ENCODE measurements at places on chromosomes 6 and 20.

DNA sequence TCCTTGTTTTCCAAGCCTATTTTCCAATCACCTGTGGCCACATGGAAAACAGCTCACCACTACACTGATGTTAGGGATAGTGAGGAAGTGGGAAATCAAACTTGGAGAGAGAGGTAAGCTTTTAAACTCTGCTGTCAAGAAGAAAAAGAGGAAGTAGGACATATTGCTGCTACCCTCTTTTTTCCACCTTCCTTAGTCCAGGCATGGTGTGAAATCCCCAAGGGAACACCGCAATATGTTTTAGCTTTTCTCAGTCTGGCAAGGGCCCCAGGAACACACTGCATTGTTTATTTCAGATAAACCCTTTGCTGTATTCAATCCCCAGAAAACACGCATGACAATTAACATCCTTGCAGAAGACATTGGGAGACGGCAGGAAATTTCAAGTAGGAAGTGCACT, 61.3 kb downstream of the HS3ST5 start:
- no peak for DNase-seq

DNA sequence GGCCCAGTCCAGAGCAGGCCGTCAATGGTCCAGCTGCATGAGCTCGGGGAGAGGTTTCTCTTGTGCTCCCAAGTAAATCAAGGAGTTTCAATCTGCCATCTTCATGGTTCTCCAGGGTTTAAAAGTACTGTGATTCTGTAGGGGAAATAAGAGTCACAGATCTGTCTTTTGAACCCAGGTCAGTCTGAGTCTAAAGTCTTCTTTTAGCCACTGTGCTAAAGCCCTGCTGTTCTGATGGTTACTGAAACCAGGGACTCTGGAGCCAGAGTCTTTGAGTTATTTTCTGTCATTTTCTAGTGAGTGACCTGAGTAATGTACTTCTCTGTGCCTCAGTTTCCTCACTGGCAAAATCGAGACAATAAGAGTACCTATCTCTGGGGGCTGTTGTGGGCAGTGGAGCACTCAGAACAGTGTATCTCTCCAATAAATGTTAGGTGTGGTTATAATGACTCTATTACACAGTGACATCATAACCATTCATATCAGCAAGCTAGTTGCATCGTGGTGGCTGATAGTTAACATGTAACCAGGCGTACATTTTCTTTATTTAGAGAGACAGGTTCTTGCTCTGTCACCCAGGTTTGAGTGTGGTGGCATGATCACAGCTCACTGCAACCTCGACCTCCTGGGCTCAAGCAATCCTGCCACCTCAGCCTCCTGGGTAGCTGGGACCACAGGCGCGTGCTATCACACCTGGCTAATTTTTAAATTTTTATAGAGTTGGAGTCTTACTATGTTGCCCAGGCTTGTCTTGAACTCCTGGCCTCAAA, 74.6 kb upstream of the KCNG1 start:
- no peak for DNase-seq

DNA sequence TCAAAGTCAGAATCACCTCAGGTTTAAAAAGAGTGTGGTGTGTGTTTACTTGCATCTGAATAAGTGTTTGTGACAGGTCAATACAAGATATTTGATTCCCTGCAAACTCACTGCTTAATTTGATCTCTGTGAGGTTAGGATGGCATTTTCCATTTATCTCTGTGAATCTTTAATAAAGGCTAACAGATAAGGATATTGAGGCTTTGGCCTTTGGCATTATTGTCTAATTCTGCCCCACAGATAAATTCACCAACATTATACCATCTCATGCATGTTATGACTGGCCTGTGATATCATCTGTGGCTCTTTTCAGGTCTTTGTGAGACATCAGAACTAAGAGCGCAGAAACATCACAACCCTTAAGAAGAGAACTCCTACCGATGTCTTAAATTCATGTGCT, 84.7 kb downstream of the TRMT6 start:
- no peak for DNase-seq

- DNase-seq, result peak; percentile 81
These were observed 105.4 kb downstream of the PERP start for GRCh38 chr6:138001750-138002349.

DNA sequence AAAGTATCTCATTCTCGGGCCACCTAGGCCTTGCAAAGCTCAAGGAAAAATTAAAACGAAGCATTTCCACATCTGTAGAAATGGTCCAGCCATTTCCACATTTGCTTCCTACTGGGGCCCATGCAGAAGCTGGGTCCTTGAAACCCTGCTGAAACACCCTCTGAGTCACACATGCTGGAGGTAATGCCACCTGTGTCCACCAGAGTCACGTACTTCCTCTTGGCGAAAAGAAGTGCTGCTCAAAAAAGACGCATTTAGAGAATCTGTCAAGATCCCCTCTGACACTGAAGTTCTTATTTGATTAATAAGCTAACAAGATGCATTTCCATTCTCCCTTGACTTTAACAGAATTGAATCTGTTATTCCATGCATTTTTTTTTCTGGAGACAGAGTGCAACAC, 423.2 kb downstream of the PREX1 start:
- peak; percentile 19 for DNase-seq

Measured in HT-29 (cell line).